CD14-positive monocyte (primary cell): ENCODE measurements at places on chromosomes 7 and 10.

- no peak for DNase-seq
These were observed 22.9 kb upstream of the LARP4B start for GRCh38 chr10:954396-954795.

DNA sequence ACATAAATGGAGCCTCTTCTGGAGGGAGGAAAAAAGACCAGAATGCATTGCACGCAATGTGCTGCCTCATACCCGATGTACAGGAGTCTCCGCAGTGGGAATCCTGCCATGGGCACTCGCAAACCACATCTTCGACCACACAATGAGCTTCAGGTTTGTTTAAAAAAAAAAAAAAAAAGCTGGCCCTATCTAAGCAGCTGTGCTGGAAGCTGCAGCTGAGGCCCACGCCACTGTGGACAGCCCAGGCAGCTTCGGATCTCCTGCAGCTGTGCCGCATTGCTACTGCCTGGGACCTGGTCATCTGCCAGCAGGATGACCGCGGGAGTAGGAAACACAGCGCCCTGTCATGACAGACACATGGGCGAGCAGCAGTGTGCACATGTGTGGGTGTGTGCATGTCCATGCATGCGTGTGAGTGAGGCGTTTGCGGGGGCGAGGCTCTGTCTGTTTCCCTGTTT is 26.0 kb downstream of the EN2 start:
- DNase-seq: no peak

- DNase-seq: no peak
These were observed 131.9 kb downstream of the SDK1 start for GRCh38 chr7:3432911-3433310.

GRCh38 chr7:28192786-28193585 is 12.4 kb upstream of the JAZF1 start:
- peak; percentile 85 for DNase-seq

- DNase-seq: no peak
These were observed 39.6 kb upstream of the MET start for GRCh38 chr7:116632384-116632783.

- DNase-seq: no peak
These were observed 33.7 kb upstream of the ERCC6 start for GRCh38 chr10:49572594-49573114.
